ENCODE measurements at places on chromosomes 16 and 17. TPM values are rescaled to one million over a fixed set of nuclear protein-coding genes. Genes with fewer than 3 reads are reported as not detected.

- DNase-seq = peak; percentile 7
Observed at GRCh38 chr17:32349503-32349853, 479 bp upstream of the ZNF207 start.

GRCh38 chr17:75764417-75764710 lies 628 bp downstream of the GALK1 start:
- no peak for DNase-seq

- no peak for DNase-seq
Observed at GRCh38 chr17:68326681-68327080, 35.4 kb downstream of the ARSG start.

Gene SDR42E2
- total RNA-seq = not detected

Gene SHPK
- total RNA-seq = 21.4 TPM

- DNase-seq = no peak
Observed at GRCh38 chr16:86899757-86900156, 321.4 kb downstream of the FOXL1 start.

Gene ABCC12
- not detected for total RNA-seq

DNA sequence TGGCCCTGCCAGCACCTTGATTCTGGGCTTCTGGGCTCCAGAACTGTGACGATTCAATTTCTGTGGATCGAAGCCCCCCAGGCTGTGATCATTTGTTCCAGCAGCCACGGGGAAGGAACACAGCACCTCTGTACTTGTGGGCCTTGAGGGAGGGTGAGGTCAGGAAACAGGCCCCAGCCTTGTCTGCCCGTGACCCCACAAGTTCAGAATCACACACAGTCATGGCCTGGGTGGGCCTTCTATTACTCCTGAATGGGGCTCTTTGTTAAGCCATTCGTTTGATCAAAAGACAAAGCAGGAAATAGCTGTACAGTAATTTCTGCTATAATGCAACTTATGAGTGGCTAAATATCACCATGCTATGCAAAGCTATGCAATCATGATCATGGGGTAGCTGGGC lies 10.1 kb downstream of the ST6GALNAC2 start:
- DNase-seq = no peak

Gene CLEC10A
- not detected for total RNA-seq

DNA sequence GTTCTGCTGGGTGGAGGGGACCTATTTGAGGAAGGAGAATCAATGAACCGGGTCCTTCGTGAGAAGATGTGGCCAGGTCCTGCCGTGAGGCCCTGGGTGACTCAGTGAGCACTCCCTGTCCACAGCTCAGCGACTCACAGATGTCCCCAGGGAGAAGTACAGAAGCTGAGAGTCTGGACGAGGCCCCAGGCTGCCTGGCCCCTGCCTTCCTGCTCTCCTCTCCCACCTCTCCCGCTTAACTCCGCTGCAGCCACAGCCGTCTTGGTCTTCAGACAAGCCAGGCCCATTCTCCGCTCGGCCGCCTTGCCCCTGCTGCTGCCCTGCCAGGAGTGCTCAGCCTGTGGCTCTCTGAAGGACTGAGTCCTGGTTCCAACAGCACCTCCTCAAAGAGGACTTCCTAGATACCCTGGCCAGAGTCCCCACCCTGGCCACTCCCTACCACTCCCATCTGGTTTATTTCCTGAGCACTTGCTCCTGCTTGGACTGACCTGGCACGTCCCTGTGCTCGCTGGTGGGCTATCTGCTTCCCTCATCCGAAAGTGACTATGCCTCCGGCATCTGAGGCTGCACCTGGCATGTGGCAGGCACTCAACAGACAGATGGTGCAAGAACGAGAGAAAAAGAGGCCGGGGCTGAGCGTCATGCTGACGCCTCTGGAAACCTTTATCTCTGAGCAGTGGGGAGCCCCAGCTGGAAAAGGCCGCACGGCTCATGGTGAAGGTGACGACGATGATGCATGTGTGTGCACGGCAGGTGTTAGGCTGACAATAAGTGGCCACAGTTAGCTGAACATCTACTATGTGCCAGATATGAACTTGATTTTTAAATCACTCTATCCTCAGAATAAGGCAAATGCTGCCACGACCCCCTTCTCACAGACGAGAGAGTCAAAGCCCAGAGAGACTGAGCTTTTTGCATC lies 9.2 kb upstream of the TNFRSF13B start:
- no peak for DNase-seq

DNA sequence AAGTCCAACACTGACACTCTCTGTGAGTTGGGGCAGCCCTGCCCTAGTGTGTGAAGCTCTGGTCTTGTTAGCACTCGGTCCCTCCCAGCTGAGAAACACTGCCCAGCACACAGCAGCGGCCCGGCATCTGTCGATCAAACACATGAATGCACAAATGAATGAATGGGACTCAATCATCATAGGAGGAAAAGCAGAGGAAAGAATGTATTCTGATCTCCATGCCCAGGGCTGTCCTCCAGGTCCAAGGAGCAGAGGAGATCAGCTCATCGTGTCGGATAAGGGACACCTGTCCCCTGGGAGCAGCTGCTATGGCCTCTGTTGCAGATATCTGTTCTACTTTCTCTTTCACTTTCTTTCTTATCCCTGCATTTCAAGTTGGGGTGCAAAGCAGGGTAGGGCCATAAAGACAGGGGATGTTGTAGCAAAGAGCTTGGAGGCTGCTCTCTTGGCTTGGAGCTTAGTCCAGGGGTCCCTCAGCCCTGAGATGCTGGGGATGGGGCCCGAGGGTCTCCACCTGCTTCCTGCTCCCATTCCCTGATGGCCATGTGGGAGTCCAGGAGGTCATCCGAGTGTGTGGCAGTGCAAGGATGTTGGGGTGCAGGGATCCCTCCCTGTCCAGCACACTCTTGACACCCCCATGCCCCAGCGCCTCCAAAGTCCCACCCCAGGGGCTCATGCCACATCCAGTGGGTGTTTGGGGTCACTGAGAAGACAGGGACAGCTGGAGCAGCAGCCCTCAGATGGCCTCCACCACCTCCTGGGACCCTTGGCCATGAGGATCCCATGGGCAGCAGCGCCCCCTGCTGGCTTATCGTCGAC lies 88.2 kb downstream of the IRF8 start:
- DNase-seq = no peak

DNA sequence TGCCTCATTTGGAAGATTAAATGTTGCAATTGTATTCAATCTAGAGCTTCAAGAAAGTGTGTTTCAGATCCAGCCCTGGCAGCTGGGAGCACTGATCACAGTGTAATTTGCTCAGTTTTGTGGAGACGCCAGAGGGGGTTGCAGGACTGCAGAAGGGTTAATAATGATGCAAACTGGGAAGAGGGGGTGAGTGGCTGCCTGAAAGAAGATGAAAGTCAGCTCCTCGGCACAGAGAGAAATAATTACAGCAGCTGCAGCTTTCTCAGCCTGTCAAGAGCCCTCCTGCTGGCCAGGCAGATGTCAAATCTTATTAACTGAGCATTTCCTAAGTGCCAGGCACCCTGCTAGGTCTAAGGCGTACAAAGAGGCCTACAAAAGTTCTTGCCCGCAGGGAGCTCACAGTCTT lies 97.7 kb downstream of the ZNF18 start:
- DNase-seq = no peak

- no peak for DNase-seq
Observed at GRCh38 chr16:83806731-83807130, 1.0 kb upstream of the HSBP1 start.

- DNase-seq = no peak
Observed at GRCh38 chr17:28221751-28222414, 97.1 kb upstream of the TMEM97 start.

DNA sequence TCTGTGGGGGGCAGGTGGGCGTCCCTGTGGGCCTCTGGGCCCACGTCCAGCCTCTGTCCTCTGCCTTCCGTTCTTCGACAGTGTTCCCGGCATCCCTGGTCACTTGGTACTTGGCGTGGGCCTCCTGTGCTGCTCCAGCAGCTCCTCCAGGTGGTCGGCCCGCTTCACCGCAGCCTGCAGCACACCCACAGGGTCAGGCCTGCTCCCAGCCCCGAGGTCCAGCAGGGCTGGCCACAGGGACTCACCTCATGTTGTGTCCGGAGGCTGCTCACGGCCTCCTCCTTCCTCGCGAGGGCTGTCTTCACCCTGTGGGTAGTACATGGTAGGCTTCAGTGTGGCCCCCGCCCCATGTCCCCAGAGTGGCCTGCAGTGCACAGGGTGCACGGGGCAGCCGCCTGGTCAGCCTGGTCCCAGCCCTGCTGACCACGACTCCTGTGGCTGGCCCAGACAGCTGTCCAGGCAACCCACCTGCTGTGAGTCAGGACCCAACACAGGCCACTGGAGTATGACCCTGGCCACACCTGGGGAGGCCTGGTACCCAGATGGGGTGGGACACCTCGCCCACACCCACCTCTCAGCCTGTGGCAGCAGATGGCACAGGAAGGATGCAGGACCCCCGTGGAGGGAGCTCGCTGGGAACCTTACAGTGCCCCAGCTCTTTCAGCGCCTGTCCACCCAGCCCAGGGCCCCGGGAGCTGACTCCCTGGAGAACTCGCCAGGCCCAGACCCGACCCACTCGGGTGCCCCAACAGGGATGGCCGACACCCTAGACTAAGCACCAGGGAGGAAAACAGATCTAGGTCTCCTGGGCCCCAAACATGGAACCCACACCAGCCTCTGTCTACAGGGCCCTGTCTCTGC lies 23.9 kb upstream of the AATK start:
- no peak for DNase-seq

DNA sequence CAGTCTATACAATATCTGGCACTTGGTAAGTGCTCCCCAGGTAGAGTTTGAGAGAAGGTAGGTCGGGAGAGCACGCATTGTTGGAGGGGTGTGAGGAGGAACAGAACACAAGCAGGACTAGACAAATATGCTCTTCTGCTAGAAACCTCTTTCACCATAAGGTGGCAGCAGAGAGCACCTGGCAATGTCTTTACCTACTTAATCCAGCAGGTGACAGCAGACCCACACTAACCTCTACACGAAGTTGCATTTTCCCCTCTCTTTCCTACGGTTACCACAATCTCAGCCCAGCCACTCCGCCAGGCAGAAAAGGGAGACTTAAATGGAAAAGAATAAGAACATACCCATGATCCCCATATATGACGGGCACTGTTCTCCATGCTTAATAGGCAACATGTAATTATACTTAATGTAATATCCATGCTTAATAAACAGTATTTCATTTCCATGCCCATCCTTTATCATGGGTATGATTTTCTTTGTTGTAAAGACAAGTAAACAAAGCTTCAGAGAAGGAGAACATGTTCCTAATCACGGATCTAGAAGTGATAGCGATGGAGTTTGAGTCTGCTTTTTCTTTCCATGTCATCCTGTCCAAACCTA lies 55.1 kb upstream of the CCL2 start:
- peak; percentile 50 for DNase-seq

Gene CARD14
- total RNA-seq = 16.5 TPM

Gene NDEL1
- 78.4 TPM for total RNA-seq

- DNase-seq = peak; percentile 55
Observed at GRCh38 chr17:35315283-35315682, 58.1 kb downstream of the SLFN11 start.

GRCh38 chr16:27384425-27384824 lies 17.5 kb upstream of the IL21R start:
- DNase-seq = no peak

Gene LLGL2
- total RNA-seq = 156 TPM

DNA sequence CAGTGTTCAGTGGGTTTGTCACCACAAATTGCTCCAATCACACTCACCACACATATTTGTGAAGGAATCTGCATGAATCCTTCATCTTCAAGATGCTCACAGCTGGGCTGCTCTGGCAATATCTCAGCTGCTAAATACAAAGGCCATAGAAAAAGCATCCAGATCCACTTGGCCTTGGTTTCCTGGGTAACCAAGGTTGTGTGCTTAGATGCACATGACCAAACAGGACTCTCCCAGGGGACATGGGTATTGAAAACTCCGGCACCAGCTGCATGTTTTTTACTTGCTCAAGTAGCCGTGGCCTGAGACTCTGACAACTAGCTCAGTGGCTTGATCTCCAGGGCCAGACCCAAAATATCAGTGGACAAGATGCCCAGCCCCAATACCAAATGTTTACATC lies 131.3 kb downstream of the CBLN1 start:
- no peak for DNase-seq

DNA sequence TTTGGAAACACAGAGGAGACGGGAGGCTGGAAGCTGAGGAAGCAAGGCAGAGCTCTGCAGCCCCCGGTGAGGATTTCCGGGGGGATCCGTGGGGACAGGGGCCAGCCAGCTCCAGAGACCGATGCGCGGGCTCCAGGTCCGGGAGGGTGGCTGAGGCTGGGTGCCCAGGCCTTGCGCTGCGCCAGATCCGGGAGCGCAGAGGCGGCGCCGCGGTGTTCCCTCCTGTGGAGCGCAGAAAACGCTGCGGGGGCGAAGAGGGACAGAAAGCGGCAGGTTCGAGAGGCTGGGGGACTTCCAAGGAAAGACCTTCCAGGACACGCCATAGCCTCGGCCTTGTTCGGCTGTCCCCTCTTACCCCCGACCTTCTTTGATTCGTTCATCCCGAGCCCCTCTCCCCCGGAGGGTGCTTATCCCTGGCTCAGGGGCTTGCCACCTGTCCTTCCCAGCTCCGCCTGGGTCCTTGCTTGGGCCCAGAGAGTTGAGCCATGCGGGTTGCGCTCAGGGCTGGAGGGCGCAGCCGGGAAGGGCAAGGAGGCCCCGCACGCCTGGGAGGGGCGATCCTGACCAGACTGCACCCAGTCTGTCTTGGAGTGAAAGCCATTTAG lies 697 bp upstream of the SHISA9 start:
- DNase-seq = no peak

Gene SLC13A2
- total RNA-seq = not detected

DNA sequence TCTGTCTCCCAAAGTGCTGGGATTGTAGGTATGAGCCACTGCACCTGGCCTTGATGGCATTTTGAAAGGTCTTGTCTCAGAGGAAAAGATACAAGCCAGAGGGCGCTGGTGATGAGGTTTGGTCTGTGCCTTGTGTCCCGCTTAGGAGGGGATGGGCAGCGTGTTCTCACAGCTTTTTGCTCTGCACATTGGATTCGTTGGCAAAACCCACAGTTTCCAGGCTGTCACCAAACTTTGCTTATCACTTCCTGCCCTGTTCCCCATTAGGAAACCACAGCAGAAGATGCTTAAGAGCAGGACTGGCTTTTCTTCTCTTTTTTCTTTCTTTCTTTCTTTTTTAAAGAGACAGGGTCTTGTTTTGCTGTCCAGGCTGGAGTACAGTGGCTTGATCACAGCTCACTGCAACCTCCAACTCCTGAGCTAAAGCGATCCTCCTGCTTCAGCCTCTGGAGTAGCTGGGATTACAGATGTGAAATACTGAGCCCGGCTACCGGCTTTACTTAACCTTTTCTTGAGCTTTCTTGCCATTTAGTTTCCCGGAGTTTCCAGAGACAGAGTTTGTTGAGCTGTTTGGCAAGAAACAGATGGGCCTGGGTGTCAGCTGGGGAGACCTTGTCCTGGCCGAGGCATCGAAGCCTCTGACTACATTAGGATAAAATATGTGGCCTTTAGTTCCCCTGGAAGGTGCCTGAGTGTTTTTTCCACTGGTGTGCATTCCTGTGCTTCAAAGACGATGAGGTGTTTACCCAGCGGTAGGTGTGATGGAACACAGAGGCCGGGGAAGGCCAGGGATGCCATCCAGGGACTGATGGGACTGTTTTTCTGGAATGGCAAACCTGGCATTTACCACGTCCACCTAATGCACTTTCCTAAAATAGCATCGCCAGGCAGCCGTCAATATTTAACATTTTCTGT lies 112.9 kb downstream of the ABCC1 start:
- DNase-seq = no peak

Data from PC-9 (cell line).